AG10803 (cell line): ENCODE measurements at places on chromosomes 11 and 22.
A peak's percentile ranks its signal among the peaks of the same experiment; 100 is the strongest.

- peak; percentile 14 for DNase-seq
Observed at GRCh38 chr22:38347944-38348750, 30.9 kb upstream of the CSNK1E start.

DNA sequence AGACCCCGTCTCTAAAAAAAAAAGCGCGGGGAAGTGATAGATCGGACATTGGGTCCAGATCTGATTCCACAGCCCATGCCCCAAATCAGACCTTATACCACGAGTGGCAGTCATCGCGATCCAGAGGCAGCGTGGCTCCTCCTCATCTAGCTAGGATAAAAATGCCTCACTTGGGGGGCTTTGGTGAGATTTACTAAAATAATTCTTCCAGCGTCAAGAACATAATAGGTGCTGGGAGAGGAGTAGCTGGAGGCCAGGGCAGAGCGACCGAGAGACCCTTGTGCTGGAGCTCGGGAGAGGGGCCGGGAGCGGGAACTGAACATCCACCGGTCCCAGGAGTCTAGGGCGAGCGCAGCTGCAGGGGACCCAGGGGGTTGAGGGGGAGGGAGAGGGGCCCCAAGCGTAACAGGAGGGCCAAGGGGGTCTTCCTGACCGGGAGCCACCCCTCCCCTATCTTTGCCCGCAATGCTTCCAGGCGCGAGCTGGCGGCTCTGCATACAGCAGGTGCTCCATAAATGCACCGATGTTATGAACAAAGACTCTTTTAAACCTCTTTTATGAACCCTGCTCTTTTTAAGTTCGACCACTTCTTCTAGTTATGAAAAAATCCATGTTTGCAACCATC, 823 bp upstream of the CPT1A start:
- no peak for DNase-seq

- DNase-seq: no peak
Observed at GRCh38 chr11:125903711-125904659, at the start of gene DDX25. TSS of gene DDX25 (plus strand) at chr11:125904508. CDS start at chr11:125904518, 10 bp downstream.

DNA sequence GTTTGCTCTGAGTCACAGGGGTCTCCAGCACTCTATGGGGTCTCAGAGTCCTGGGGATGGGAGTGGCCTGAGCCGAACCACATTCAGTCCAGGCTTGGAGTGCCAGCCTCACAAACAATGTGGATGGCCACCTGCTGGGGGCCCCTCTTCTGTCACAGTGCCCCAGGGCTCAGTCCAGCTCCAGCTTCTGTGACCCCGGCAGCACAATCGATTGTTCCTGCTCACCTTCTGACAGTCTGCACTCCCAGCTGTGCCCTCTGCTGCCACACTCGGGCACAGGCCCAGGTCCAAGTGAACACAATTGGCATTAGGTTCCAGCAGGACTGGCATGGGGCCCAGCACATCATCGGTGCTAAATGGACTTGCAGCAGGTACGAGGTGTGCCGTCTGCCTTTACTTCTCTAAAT, 84.8 kb downstream of the TP53I11 start:
- no peak for DNase-seq

DNA sequence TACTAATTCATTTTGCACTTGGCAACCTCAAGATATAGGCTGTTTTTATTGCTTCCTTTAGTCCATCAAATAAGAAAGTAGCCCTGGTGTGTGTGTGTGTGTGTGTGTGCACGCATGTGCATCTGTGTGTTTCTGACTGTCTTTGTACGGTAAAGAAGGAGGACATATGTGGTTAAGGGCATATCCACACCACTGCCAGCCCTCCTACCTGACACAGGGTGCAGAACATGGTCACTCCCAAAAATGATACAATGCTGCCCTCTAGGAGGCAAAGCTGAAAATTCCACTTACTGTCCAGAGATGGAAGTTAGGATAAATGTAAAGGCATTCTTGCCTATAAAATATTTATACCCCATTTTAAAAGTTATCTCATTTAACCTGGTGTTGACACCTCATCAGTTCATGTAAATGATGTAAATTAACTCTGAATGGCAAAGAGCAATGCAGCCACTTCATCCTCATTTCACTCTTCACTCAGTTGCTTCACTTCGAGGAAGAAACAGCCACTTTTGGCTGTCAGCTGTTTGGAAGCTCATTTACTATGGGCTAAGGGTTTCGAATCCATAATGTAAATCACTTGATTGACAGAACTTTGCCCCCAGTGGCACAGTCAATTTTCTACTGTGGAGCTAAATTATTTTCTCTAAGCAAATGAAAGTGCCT, 83.1 kb upstream of the MTNR1B start:
- DNase-seq: peak; percentile 42

- peak; percentile 47 for DNase-seq
Observed at GRCh38 chr11:33742249-33742851, 6.1 kb upstream of the CD59 start.

- DNase-seq: peak; percentile 55
Observed at GRCh38 chr22:45268958-45269844, 15.5 kb upstream of the UPK3A start.

- DNase-seq: peak; percentile 16
Observed at GRCh38 chr11:14905104-14906033, 13.3 kb upstream of the CYP2R1 start.

DNA sequence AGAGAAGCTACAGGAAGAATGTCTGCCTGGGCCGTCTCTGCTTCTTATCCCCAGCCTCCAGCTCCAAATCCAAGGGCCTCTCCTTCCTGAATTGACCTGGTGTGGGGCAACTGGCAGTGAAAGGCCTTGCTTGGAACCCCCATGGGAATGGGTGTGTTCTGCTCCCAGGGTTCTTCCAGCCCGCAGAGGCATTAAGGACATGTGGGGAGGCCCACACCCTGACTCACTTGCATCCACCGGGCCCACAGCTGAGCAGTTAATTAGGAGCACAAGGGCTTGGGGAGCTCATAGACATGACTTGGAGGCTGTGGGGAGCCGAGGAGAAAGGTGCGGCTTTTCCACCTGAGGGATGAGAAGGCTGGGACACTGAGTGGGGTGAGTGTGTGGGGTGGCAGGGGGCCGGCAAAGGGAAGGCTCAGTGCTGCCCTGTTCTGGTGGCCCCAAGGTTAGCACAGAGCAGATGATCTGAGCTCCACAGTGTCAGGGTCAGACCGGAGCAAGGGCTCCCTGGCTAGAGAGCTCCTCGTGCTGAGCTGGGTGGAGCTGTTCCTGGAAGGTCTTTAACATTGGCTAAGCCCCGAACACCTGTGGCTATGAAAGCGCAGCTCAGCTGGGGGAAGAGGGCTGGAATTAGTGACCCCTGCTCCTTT, 64.5 kb upstream of the NECTIN1 start:
- peak; percentile 90 for DNase-seq

DNA sequence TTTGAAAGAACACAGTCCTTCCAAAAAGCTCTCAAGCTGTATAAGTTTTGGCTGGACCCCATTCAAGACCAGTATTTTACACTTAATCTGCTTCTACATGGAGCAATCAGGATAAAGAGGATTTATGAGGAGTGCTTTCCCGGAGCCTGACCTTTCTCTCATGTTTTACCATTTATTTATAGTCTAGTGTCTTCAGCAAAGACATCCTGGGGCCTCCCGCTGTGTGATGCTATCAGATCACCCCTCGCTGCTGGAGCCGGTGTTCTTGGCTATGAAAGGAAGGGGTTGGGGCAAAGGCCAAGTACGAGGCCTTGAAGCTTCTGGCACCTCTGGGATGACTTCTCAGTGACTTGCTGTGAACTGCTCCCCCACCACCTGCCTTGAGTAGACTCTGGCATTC, 189.6 kb downstream of the ADAMTS15 start:
- DNase-seq: no peak

- no peak for DNase-seq
Observed at GRCh38 chr22:24421428-24421931, 5.9 kb upstream of the ADORA2A start.

- DNase-seq: no peak
Observed at GRCh38 chr11:30921811-30922210, 335.7 kb upstream of the MPPED2 start.

GRCh38 chr11:22976146-22976545, 115.9 kb upstream of the CCDC179 start:
- peak; percentile 3 for DNase-seq

DNA sequence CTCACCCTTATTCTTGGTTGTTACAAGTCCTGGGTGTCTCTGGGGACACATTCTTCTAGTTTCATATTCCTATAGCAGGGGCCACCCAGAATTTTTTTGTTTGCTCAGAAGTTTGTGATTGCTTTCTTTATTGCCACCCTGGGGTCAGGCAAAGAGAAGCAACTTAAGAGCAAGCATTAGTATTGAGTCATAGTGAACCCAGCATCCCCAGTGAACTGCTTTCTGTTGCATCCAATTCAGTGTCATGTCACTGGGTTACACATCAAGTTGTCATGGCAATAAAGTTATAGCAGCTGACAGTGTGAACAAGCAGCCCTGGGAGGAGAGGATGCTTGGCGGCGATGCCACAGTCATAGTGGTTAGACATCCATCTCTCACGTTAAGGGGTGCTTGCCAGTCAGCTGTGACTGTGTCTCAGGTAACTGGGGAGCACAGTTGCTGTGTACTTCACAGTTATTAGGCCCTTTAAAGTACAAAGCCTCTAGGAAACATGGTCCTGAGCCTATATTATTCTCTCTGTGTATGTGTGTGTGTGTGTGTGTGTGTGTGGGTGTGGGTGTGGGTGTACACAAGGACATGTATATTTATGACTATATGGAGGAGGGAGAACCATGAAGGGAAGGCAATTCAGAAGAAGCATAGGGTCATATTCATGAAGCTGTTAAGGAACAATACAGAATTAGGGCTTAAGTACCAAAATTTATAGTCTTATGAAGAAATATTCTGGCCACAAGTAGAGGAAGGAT, 52.5 kb downstream of the TRIM44 start:
- DNase-seq: peak; percentile 54

- no peak for DNase-seq
Observed at GRCh38 chr11:12173111-12173510, 62.7 kb downstream of the MICAL2 start.

DNA sequence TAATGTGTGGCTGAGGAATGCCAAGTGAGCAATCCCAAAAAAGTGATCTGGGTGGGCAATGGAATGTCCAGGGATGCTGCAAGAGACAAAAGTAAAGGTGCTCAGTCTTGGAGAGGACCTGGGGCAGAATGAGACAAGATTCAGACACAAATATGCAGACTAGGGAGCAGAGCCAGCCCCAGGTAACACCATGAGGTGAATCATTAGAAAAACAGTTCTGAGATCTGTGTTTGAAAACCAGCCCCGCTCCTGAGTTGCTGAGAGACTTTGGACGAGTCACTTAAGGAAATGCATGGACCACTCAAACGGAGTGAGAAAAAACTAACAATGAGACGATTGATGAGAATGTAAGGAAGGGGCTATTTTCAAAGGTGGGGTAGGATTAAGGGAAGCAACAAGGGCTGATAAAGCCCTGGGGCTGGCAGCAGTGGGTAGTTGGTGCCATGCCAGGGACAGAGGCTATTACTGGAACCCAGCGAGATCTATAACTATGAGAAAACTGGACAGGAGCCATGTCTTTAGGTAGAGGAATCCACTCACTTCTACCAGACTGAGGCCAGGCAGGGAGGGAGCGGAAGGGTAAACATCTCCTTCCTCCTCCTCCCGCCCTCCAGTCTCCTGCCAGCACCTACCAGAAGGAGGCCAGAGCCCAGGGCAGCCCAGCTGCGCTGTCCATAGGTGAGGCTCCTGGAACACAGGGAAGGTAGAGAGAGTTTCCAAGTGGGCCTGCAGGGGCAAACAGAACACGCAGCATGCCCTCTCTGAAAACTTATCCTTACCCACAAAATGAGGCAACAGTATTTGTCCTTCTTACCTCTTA, 130.4 kb upstream of the TEAD1 start:
- DNase-seq: no peak

GRCh38 chr11:82924522-82925224, 23.1 kb downstream of the DDIAS start:
- no peak for DNase-seq

- peak; percentile 76 for DNase-seq
Observed at GRCh38 chr22:36781656-36782627, 6.0 kb upstream of the IFT27 start.

DNA sequence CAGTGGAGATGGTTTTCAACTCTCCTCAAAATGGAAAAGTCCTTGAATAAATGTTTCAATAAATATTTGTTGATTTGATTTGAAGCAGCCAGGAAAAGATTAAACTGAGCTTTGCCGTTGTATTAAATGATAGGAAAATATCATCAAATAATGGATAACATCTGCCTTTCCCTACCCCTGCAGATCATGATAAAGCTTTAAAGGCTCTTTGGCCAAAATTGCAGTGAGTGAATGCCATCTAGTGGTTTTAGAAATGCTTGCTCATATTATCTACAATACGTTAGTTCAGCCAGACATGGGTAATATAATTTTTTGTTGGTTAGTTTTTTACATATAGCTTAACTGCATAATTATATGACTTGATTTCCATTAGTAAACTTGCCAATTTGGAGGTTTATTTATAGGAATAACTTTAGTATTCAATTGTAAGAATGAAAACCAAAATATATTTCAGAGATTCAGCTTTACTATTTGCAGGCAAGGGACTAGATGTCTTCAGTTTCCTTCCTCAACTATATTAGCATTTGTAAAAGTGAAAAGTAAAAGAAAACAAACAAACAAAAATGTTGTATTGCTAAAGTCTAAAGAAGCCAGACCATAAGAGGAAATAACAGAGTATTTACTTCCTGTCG, 159.2 kb downstream of the MSANTD4 start:
- peak; percentile 55 for DNase-seq

- no peak for DNase-seq
Observed at GRCh38 chr11:128940603-128941002, 2.1 kb downstream of the TP53AIP1 start.

- no peak for DNase-seq
Observed at GRCh38 chr22:38638728-38639127, 17.5 kb downstream of the FAM227A start.

- peak; percentile 68 for DNase-seq
Observed at GRCh38 chr11:66045177-66045639, 3.8 kb downstream of the GAL3ST3 start.

DNA sequence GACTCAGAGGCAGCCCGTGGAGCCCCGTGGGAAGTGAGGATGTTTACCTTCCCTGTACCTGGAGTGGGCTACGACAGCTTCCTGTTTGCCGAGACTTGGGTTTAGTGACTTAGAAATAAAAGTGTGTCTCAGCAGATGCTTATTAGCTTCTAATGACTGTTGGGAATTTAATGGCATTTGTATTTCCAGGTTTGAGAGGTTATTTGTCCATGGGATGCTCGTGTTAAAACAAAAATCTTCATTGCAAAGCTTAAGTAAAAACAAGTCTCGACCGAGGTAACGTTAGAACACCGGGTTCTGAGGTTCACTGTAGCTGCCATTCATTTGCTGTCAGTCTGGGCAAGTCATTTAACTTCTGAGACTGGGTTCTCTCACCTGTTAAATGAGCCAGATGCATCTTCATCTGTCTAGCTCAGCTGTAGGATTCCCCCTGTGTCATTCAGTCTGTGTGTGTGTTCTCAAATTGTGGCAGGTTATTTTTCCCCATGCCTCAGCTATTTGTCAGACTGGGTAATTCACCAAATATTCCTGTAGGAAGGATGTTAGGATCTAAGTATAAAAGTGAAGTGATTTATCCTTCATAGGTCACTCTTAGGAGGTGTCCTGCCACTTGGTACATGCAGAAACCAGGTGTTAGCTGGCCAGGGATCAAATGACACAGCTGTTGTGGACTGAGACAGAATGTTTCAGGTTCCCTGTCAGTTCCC, 791 bp downstream of the EI24 start:
- no peak for DNase-seq
